Inflammatory macrophage treated with lipopolysaccharide for 1 hour (primary cell): ENCODE measurements at places on chromosomes 6 and 20.
A peak's percentile ranks its signal among the peaks of the same experiment; 100 is the strongest.

- DNase-seq = no peak
These were observed 61.5 kb downstream of the TFAP2C start for GRCh38 chr20:56690531-56691175.

DNA sequence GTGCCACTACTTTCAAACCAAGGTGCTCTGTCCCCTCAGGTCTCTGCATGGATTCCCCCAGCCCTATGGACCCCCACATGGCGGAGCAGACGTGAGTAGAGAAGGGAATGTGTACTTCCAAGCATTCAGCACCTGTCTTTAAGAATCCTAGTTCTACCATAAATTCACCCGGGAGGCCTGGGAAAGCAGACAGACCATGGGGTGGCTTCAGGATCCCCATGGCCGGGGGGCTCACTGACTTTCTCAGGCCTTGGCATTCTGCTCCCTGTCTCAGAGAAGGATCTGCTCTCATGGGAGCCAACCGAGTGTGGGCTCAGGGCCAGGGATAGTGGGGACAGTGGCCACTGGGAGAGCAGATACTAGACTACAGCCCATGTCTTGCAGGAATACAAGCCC, 2.3 kb downstream of the CDC25B start:
- DNase-seq = no peak

DNA sequence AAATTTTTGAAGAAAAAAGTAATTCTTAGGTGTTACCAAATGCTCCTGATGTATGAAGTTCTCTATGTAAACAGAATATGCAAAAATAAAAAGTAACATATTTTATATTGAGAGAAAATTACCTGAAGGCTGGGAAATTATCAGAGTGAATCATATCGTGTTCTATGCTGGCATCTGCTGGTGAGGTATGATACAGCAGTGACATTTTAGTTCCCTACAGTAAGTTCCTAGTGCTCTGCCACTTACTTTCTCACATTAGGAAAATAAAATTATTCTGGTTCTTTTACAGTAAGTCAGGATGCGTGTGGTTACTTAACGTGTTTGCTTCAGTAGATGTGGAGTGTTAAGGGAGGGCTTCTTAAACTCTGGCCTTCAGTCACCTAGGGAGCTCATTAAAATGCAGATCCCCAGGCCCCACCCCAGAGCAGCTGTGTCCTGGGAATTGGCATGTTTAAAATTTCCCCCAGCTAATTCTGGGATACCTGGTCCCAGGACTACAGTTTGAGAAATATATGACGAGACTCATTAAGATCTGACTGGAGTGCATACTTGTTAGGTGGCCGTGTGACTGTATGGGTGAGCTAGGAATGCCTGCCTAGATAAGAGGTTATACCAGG, 3.2 kb downstream of the ACTR5 start:
- DNase-seq = peak; percentile 49

- DNase-seq = peak; percentile 74
These were observed 325.6 kb upstream of the RUNX2 start for GRCh38 chr6:45002390-45003105.

GRCh38 chr6:156963712-156964700, 186.8 kb downstream of the ARID1B start:
- DNase-seq = peak; percentile 85
